ENCODE measurements at places on chromosomes 5 and 9. TPM values are rescaled to one million over a fixed set of nuclear protein-coding genes. Genes with fewer than 3 reads are reported as not detected.

KCNIP1 gene
- 0.42 TPM for total RNA-seq

CXCL14 gene
- 97.1 TPM for total RNA-seq

ENTPD2 gene
- 0.16 TPM for total RNA-seq

IGFBPL1 gene
- 5.9 TPM for total RNA-seq

SKP2 gene
- 8.8 TPM for total RNA-seq

LRRC26 gene
- total RNA-seq = not detected

OTP gene
- not detected for total RNA-seq

GOLM1 gene
- total RNA-seq = 29.4 TPM

LURAP1L gene
- total RNA-seq = 18.6 TPM

GLE1 gene
- total RNA-seq = 13.5 TPM

SPATA6L gene
- 3.8 TPM for total RNA-seq

CRB2 gene
- 0.15 TPM for total RNA-seq

ORM2 gene
- not detected for total RNA-seq

GDA gene
- not detected for total RNA-seq

FOXD4 gene
- 0.27 TPM for total RNA-seq

FAM174A gene
- 23.2 TPM for total RNA-seq

FAM200C gene
- total RNA-seq = 4.9 TPM

CDH9 gene
- not detected for total RNA-seq

PCDHA9 gene
- 0.13 TPM for total RNA-seq

GRM6 gene
- not detected for total RNA-seq

ISL1 gene
- 0.69 TPM for total RNA-seq

ECSCR gene
- 33.2 TPM for total RNA-seq

CNTNAP3 gene
- total RNA-seq = 10.1 TPM

CTXN3 gene
- total RNA-seq = not detected

WNK2 gene
- total RNA-seq = 3.6 TPM

SLC9A3 gene
- total RNA-seq = 0.97 TPM

HEMGN gene
- not detected for total RNA-seq

IFNA2 gene
- total RNA-seq = not detected

SPINK4 gene
- not detected for total RNA-seq

TPM2 gene
- 1,614 TPM for total RNA-seq

HRH2 gene
- 12.6 TPM for total RNA-seq

NPR3 gene
- total RNA-seq = 15.2 TPM

SLC45A2 gene
- 0.54 TPM for total RNA-seq

PCDHA12 gene
- 0.57 TPM for total RNA-seq

GPRIN1 gene
- total RNA-seq = 0.87 TPM

TXNDC8 gene
- total RNA-seq = not detected

CHMP5 gene
- total RNA-seq = 59.0 TPM

KIF4B gene
- total RNA-seq = 0.06 TPM

MXD3 gene
- 9.2 TPM for total RNA-seq

TICAM2 gene
- total RNA-seq = 10.6 TPM

DCP2 gene
- total RNA-seq = 59.3 TPM

SPINK7 gene
- not detected for total RNA-seq

GARNL3 gene
- total RNA-seq = 70.9 TPM

LHX2 gene
- 0.26 TPM for total RNA-seq

G3BP1 gene
- total RNA-seq = 140 TPM

TAL2 gene
- not detected for total RNA-seq

LEAP2 gene
- 1.3 TPM for total RNA-seq

GFI1B gene
- not detected for total RNA-seq

DNAI1 gene
- not detected for total RNA-seq

TUT7 gene
- 38.1 TPM for total RNA-seq

HSPB3 gene
- 1.5 TPM for total RNA-seq

LECT2 gene
- total RNA-seq = not detected

ZNF79 gene
- total RNA-seq = 7.5 TPM

TRIM52 gene
- 11.9 TPM for total RNA-seq

TSLP gene
- total RNA-seq = 2.5 TPM
